Osteocyte (in vitro differentiated cells): ENCODE measurements at places on chromosomes 4 and X. TPM values are rescaled to one million over a fixed set of nuclear protein-coding genes. Genes with fewer than 3 reads are reported as not detected.

The ARHGAP6 gene
- 3.5 and 4.2 TPM in 2 replicates for total RNA-seq

DNA sequence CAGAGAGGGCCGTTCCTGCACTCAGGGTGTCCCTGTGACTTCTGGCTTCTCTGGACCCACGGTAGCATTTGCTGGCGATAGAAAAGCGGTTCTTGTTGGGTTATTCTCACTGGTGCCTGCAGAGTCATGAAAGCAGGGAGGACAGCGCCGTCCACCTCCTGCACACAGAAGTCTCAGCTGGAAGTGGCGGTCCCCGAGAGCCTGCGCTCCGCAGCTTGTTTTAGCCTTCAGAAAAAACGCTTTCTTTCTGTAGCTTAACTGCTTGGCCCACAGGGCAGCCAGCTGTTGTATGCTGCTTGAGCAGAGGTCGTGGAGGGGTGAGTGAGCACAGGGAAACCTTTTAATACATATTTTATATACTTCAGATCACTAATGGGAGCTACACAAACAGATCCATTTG is 400.7 kb upstream of the FAT1 start:
- no peak overlapping the region for H3K4me3 ChIP-seq
- no peak overlapping the region for H3K27ac ChIP-seq
- no peaks in the 10 kb centered on the region for H3K36me3 ChIP-seq
- no peak for DNase-seq

DNA sequence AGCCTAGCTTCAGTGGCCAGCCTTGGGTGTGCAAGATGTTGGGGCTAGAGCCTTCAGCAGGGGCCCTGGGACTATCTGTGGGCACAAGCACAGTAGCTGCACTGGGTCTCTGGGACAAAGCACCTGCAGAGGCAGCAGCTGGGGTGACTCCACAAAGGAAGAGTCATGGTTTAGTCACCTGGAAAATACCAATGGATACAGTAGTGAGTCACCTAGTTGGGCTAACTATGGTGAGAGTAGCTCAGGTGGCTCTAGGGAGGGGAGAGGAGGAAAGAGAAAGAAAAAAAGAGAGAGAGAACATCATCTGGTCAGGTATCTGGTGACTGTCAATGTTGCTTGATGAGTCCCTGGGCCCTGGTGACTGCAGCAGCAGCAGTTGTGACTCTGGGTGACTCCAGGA is 72.9 kb upstream of the SPIN4 start:
- H3K36me3 ChIP-seq: peaks cover 11% of the 10 kb centered on the region
- H3K27me3 ChIP-seq: no peaks in the 10 kb centered on the region
- H3K4me1 ChIP-seq: no peaks in the 10 kb centered on the region

The RPS3A gene
- total RNA-seq: 1,534 and 1,586 TPM in 2 replicates

- no peaks in the 10 kb centered on the region for H3K27me3 ChIP-seq
- peaks cover 10% of the 10 kb centered on the region for H3K36me3 ChIP-seq
- H3K4me3 ChIP-seq: no peak overlapping the region
- no peak for DNase-seq
Observed at GRCh38 chr4:54742636-54743399, 85.1 kb downstream of the KIT start.

The ACSL1 gene
- 28.6 and 29.3 TPM in 2 replicates for total RNA-seq

DNA sequence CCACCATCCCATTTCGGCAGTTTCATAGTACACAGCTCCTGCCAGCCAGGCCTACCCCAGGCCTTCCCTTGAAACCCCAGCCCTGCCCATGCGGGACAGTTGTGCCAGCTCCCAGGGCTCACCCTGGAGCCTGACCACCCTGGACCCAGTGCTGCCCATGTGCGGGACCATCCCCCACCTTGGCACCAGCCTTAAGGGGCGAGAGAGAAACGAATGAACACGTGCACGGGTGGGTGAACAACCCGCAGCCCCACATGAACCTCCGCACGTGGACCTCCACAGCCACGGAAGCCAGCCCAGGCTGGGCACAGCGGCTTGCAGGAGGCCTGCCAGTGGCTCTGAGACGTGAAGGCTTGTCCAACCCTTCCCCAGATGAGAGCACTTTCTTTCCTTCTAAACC is 76.0 kb upstream of the MXD4 start:
- DNase-seq: peak; percentile 80
- no peak overlapping the region for H3K4me3 ChIP-seq
- H3K27ac ChIP-seq: no peak overlapping the region
- no peaks in the 10 kb centered on the region for H3K36me3 ChIP-seq
- H3K27me3 ChIP-seq: peaks cover under 1% of the 10 kb centered on the region
- H3K4me1 ChIP-seq: no peaks in the 10 kb centered on the region

- no peaks in the 10 kb centered on the region for H3K36me3 ChIP-seq
- H3K27ac ChIP-seq: no peak overlapping the region
- no peak overlapping the region for H3K4me3 ChIP-seq
- no peaks in the 10 kb centered on the region for H3K4me1 ChIP-seq
- no peak for DNase-seq
- no peaks in the 10 kb centered on the region for H3K27me3 ChIP-seq
Observed at GRCh38 chr4:44965435-44966095, 239.2 kb upstream of the GNPDA2 start.
